Esophagus mucosa (tissue), 1 donor: ENCODE measurements at places on chromosomes 6 and 20. TPM values are rescaled to one million over a fixed set of nuclear protein-coding genes. Genes with fewer than 3 reads are reported as not detected.

DNA sequence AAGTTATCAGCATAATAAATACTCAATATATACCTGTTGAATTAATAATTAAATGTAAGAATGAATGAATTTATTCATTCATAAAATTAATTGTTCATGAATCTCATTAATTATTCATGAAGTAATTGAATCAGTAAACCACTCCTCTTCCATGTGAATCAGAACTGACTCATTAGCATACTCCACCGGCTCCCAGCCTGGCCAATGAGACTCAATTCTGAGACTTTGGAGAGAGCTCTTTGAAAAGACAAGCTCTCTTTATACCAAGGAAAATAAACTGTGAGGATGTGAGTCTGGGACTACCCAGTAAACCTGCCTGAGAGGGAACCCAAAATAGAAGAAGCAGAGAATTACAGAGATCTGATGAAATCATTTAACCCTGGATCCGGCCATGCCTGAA is 8.4 kb upstream of the SLC2A10 start:
- no peak for ATAC-seq

GRCh38 chr6:18039481-18039880 is 52.0 kb upstream of the KIF13A start:
- no peak for ATAC-seq

GRCh38 chr6:143677891-143678791 is at the start of gene PHACTR2:
PHACTR2 (plus strand) TSS chr6:143677965; CDS start chr6:143678164, 199 bp downstream.
- ATAC-seq: peak; percentile 57

The NTSR1 gene
- not detected for total RNA-seq

The ARMH2 gene
- not detected for total RNA-seq

DNA sequence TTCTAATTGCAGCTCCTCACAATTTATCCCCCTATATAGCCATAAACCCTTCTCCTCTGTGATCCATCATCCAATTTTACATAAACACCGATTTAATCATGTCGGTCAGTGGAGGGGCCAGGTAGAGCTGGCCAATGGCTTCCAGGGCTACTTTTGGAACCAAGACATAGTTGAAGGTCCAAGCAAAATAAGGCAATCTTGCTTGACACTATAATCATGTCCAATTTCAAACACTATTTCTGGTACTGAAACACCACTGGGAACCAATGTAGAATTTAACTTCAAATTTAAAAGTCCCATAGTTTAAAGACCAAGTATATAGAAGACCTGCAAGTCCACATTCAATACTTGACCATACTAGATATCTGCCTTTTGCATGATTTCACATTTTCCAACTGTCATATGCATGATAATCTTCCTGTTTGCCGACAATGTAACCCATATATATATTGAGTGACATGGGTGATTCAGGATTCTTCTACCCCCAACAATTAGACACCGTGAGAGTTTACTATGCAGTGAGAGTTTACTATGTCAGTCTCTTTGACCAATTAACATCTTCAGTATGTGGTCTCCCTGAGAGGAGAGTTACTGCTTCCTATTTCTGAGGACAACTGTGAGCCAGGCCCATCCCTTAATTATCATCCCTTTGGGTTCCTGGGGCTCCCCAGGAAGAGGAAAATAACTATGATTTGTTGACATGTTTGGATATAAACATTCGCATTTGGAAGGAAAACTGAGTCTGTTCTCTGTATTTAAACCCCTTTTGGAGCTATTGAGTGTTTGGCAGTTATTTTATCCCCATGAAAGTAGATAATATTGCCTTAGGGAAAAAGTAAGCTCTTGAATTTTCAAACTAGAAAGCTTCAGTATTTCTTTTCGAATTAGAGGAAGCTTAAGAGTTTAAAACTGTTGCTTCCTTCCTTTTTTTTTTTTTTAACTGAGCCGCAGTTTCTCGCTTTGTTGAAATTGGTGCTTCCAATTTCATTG is 31.8 kb downstream of the SAMD3 start:
- no peak for ATAC-seq

DNA sequence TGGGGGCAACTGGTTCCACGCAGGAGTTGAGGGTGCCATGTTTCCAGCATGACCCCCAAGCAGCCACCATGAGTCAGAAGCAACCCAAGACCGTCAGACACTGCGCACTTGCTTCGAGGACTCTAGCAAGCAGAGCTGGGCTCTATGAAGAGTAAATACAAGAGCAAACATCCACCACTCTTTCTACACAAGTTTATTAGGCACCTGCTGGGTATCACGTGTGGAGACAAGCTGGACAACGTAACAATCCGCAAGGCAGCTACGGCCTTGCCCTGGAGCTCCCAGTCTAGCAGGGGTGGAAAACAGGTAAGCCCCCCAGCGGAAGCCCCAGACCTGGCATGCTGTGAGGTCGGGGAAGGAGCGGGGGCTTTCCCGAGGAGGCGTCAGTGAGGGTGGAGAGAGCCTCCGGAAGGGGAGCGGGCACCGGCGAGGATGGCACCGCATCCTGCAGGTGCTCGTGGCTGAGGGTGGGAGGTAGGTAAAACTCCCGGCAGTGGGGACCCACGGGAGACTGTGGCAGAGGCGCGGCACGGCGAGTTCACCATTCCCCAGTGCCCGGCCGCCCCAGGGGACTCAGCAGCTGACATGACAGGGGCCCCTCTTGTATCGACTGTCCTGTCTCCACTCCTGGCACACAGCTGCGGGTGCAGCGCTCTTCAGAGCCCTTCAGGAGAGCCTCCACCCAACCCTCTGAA is 33.6 kb downstream of the GNAS-AS1 start:
- no peak for ATAC-seq

DNA sequence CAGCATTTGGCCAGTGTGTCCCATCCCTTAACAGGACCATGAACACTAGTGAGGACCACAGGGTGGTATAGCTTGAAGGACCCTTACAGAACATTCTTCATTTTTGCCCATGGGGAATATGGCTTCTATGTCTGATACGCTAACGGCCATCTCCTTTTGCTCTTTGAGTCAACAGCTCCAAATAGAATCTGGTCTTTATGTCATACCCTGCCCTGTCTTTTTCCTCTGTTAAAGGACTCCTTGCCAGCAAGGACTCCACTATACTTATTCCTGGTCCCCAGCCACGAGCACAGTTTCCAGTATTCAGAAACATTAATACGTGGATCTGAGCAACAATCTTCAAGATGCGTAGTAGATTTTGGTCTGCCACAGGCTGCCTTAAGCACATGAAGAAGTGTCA is 22.5 kb downstream of the SERPINB1 start:
- ATAC-seq: no peak

The FKBP1C gene
- not detected for total RNA-seq

DNA sequence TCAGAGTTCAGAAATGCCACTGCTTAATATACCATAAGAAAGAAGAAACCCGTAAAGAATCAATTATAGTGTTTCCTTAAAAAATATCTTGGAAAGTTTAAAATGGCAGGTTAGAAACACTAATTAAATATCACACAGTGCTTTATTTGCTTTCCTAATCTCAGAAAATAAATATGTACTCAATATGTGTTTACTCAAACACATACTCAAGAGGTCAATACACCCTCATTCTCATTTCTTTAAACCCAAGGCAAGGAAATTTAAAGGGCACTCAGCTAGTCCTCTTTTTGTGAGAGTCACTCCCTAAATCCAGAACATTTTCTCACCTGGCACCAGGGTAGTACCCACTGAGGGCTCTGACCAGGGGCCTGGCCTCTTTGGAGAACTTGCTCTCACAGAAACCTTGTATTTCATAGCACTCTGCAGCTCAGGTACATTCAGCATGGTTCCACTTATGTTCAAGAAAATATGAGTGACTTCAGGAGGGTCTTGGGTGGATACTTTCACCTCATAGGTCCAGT is 38.2 kb downstream of the ROS1 start:
- no peak for ATAC-seq
